NCI-H146 (cell line): ENCODE measurements at places on chromosomes 4 and X.

DNA sequence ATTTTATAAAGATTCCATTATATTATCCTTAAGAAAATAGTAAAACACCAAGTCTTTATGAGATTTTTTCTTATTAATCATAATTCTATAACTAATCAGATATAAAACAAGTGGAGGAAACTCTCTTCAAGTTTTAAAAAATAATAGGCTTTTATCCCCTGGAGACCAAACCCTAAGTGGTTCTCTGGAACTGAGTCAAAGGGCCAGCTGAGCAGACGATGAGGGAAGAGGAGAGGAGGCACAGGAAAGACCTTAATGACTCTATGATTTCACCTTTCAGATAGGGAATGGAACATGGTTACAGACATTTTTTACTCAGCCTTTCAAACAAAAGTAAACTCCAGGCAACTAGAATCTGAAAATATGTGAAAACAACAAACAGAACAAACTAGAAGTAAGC is 201.8 kb downstream of the SLC39A8 start:
- no peak for DNase-seq

DNA sequence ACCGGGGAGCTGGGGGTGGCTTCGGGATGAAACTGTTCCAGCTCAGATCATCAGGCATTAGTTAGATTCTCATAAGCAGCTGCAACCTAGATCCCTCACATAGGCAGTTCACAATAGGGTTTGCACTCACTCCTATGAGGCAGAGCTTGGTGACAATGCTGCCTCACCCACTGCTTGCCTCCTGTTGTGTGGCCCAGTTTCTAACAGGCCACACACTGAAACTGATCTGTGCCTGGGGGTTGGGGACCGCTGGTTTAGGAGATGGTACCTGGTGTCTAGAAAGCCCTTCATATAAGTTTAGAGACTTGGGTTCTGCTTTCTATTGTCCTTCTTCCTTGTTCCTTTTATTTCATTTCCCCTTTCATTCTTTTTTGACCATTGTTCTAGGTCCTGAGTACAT is 234.2 kb downstream of the FRAS1 start:
- no peak for DNase-seq

DNA sequence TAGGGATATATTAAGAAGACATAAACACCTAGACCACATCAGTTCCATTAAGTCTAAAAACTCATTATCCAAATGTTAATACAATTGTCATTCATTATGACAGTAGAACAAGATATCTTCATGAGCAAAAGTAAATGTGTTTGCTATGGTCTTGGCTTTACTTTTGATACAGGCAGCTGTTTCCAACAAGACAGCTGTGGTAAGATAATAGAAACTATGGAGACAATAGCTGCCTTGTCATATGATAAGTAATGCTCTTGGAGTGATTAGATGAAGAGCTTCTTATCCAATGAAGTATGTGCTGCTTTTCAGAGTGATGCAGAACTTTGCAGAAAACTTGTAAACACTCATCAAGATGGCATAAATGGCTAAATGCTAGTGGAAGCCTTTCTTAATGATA is 1066.0 kb downstream of the FSTL5 start:
- no peak for DNase-seq

DNA sequence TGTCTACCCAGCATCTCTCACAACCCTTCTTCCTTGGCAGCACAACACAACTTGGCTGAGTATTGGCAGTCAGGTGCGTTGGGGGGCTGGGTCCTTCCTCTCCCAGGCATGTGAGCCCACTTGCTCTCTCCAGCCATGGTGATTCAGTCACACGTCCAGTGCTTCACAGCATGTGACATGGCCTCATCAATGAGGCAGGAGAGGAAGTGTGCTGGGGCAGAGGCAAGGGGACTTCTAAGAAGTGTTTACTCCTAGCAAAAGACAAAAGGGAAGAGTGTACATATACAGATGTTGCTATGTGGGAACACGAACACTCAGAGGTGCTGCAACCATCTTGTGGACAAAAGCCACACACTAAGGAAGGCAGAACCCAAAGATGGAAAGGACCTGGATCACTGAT is 380.8 kb downstream of the FBXW7 start:
- DNase-seq: no peak

- no peak for DNase-seq
Observed at GRCh38 chrX:45424326-45424725, 223.7 kb upstream of the DIPK2B start.
